ENCODE measurements at places on chromosomes 12 and 14.

GRCh38 chr14:78075033-78075432, 95.1 kb upstream of the NRXN3 start:
- DNase-seq = no peak

- no peak for DNase-seq
These were observed 219.0 kb upstream of the RTL1 start for GRCh38 chr14:101122237-101123141.

GRCh38 chr12:47277972-47278448, 198.3 kb upstream of the AMIGO2 start:
- peak; percentile 90 for DNase-seq

GRCh38 chr12:94807951-94808350, 157.6 kb upstream of the TMCC3 start:
- DNase-seq = no peak

DNA sequence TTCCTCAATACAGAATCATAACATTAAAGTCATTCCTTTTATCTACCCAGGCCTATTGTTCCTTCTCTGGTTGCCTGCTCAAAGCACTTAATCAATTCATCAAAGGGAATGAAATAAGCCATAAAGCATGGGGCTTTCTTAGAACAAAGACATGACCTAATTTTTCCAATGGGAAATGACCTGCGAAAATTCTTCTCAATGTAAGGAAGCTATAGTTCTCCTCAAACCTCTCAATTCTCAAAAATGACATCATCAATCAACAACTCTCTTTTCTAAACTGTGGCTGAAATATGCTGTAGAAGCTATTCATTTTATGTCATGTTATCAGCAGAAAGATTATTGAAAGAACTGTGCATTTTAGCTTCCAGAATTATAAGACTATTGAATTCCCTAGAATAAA, 116.0 kb upstream of the PTPRR start:
- DNase-seq = no peak

- DNase-seq = no peak
These were observed 129.9 kb upstream of the PRMT8 start for GRCh38 chr12:3361146-3361545.

DNA sequence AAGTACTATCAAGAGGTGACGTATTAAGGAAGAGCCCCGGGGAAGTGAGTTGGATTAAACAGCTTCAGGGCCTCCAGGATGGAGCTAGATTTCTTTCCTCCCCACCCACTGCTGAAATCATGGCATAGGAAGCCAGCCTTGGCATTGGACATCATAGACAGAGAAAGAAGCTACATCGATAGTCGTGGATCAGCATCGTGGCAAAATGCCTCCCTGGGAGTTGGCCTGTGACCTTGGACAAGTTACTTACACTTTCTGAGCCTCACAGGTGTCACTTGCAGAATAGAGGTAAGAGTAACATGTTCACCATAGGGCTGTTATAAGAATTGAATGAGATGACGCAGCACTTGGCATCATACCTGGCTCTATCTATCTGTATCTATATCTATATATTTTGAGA, 5.9 kb downstream of the ANKRD33 start:
- DNase-seq = no peak

GRCh38 chr12:74889563-74890236, 319.9 kb downstream of the KCNC2 start:
- peak; percentile 17 for DNase-seq

GRCh38 chr12:107490010-107490409, 195.6 kb upstream of the PWP1 start:
- DNase-seq = no peak

GRCh38 chr12:111653596-111653995, 32.2 kb downstream of the BRAP start:
- DNase-seq = no peak

DNA sequence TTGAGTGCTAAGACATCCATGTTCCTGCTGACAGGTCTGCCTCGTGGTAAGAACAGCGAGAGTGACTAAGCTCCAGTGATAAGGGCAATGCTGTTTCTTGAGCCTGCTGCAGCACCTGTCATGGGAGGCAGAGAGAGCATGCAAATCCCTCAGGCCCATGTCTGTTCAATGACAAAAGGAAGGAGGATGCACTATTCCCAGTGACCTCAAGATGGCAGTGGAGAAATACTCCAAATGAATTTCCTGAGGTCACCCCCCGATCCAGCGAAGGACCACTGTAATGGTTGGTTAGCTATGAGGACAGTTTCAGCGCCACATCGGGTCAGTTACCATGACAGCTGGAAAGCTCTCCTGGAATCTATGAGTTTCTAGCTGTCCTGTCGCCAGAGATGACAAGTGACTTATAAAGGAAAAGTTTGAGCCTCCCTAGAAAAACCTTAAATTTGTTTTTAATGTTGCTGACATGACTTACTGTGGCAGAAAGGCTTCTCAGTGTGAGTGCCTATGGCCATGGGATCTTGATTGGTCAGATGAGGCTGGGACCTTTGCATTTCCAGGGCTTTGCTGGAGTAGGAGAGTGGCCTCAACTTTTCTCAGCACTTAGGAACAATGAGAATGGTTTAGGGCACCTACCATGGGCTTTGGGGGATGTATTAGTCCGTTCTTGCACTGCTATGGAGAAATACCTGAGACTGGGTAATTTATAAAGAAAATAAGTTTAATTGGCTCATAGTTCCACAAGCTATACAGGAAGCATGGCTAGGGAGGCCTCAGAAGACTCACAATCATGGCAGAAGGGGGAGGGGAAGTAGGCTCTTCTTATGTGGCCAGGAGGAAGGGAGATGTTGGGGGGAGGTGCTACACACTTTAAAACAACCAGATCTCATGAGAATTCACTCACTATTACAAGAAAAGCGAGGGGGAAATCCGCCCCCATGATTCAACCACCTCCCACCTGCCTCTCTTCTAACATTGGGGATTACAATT, 88.0 kb upstream of the TMEM260 start:
- peak; percentile 33 for DNase-seq

DNA sequence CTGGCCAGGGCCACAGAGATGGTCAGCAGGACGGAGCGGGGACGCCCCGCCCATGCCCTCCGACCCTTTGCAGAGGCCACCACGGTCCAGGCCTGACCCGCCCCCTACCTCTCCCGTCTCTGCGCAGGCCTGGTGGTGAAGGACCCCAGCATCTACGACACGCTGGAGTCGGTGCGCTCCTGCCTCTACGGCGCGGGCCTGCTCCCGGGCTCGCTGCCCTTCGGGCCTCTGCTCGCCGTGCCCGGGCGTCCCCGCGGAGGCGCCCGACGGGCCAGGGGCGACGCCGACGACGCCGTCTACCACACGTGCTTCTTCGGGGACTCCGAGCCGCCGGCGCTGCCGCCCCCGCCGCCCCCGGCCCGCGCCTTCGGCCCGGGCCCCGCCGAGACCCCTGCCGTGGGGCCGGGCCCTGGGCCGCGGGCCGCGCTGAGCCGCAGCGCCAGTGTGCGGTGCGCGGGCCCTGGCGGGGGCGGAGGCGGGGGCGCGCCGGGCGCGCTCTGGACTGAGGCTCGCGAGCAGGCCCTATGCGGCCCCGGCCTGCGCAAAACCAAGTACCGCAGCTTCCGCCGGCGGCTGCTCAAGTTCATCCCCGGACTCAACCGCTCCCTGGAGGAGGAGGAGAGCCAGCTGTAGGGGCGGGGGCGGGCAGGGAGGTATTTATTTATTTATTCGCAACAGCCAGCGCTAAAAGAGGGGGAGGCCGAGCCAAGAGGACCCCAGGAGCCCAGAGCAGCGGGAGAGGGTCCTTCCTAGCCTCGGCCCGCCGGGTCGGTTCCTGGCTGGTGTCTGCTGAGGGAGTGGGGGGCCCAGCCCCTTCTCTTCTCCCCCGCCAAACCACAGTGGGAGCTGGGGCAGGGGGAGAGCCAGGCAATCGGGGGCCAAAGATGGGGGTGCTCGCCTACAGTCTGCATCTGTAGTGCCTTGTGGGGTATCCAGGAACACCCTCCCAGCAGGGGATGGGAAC, 8.1 kb downstream of the TAMALIN start:
- DNase-seq = no peak

DNA sequence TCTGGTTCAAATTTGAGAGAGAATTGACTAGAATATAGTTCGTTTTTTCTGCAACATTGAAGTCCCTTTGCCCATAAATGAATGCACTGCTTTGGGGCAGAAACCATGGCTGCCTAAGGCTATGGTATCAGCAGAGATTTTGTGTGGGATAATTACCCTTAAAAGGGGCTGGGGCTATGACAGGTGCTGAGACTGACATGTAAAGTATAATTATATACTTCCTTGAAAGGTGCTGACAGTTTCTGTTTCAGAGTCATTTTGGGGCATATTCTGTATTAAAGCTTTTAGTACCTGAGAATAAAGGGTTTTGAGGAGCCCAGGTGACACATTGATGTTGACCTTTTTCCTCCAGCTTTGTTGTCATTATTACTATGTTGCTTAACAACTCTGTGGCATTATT, 150.3 kb upstream of the PTPRQ start:
- no peak for DNase-seq

GRCh38 chr14:64444140-64444539, 21.2 kb upstream of the AKAP5 start:
- DNase-seq = no peak

GRCh38 chr14:99757331-99758070, 35.7 kb upstream of the EML1 start:
- peak; percentile 48 for DNase-seq

DNA sequence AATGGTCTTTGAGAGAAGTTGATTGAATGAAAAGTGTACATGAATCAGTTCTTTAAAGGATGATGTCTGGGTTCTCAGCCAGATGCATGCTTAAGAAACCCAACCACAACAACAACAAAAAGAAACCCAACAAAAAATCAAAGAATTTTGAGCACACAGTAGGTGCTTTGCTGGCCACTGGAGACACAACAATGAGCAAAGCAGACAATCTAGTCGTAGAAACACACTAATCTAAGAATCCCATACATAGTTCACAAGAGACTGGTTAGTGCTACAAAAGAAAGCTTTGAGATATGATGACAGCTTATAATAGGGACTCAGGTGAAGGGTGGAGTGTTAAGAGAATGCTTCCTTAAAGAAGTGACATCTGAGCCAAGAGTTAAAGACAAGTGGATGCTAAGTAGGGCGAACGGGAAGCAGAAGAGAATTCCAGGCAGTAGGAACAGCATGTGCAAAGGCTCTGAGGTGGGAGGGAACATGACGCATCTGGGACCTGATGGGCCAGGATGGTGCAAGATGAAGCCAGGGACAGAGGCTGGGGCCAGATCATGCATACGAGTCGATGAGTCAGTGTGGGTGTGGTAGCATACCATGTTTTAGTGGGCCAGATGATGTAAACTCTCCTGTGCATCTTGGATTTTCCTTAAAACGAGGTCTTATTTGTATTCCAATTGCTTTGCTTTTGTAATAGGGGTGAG, 4.6 kb upstream of the HIP1R start:
- DNase-seq = no peak

- no peak for DNase-seq
These were observed 45.5 kb downstream of the EML1 start for GRCh38 chr14:99838639-99839134.

GRCh38 chr12:105222284-105222655, 13.7 kb downstream of the APPL2 start:
- no peak for DNase-seq

DNA sequence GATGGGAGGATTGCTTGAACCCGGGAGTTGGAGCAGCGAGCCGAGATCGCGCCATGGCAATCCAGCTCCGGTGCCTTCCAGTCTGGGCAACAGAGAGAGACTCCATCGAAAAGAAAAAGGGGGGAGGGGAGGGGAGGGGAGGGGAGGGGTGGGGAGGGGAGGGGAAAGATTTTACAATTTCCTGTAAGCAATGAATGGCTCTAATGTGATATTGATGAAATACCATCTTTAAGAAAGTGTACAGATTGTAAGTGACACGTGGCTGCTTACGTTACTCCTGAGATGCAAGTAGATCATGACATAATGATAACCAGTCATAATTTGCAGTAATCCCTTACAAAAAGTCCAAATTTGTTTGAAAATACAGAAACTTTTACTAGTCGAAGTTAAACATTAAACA, 1.4 kb downstream of the SLC25A21 start:
- no peak for DNase-seq

DNA sequence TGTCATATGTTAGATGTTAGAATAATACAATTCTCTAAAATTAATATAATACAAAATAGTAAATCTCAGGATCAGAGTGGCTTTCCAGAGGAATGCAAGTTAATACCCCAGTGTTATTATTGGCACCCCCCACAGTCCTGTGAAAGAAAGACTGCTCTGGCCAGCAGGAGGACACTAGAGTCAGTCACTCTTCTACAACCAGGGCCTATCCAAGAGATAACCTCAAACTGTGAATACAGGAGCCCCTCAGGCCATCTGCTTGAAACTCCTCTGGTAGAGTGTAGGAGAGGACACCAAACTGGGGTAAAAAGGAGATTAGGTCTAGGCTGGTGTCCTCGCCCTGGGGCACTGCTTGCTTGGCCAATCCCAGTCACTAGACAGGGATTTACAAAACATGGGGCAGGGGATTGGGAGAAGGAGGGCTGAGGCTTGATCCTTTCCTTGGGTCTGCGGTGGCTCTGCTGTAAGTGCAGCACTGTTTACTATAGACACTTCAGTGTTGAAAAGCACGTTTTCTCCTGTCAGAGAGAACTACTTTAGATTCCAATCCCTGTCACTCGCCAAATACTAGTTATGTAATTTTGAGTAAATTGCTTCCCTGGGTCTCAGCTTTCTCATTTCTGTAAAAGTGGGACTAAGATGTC, 44.5 kb upstream of the PTPRR start:
- DNase-seq = no peak

DNA sequence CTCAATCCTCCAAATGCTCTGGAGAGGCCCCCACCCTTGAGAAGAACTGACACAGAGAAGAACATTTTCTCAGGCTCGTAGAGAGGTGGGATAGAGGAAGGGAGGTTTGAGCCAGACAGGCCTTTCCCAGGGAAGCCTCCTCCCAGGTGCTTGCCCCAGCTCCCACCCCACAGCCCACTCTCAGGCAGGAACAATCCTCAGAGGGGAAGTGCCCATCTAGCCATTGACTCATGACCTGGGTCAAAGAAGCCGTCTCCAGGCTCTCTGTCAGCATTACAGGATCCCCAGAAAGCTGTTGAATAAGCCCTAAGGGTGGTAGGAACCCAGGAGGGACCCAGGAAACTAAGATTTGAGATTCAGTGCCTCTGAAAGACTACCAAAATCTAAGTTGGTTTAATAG, 3.8 kb downstream of the AQP6 start:
- no peak for DNase-seq

GRCh38 chr12:123131879-123132402, 18.9 kb downstream of the PITPNM2 start:
- DNase-seq = no peak

DNA sequence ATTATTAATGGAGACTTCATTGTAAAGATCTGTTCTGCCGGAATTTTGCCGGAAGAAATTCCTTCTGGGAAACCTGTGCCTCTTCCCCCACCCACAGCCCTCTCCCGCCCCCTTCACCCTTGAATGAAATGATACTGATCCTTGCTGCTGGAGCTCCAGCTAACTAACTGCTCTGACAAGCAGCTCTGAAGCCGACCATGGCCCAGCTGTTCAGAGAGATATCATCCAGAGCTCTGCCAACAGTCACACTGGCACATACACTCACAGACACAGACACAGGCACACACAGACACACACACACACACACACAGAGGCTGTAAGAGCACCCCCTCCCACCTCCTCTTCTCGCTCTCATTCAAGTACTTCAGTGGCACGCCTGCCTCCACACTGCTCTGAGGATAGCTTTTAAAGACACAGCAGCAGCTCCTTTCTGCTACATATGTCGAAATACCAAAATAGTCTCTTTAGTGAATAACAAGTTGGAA, 88.6 kb downstream of the R3HDM2 start:
- DNase-seq = no peak
